NK-92 treated with Interleukin-12 subunit alpha and Interleukin-12 subunit beta, amount 100 ng/mL, for 24 hours (cell line): ENCODE measurements at places on chromosomes 2 and 18.

DNA sequence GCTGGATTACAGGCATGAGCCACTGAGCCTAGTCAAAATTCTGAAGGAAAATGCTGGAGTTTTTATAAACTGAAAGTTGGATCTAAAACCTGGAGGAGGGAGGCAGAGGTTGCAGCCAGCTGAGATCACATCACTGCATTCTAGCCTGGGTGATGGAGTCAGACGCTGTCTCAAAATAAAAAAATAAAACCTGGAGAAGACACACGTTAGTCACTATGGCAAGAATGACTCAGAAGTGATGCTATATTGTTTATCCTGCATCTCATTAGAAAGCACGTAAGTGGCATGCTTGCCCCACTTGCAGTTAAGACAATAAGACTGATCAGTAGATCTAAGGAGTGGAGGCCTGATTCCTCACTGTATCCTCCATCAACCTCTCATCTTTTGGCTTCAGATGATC is 106.6 kb upstream of the STON1 start:
- DNase-seq, result no peak

- DNase-seq, result no peak
Observed at GRCh38 chr2:27081984-27082772, 3.8 kb downstream of the EMILIN1 start.

GRCh38 chr2:65919550-65920188 is 487.3 kb upstream of the SPRED2 start:
- DNase-seq, result no peak

DNA sequence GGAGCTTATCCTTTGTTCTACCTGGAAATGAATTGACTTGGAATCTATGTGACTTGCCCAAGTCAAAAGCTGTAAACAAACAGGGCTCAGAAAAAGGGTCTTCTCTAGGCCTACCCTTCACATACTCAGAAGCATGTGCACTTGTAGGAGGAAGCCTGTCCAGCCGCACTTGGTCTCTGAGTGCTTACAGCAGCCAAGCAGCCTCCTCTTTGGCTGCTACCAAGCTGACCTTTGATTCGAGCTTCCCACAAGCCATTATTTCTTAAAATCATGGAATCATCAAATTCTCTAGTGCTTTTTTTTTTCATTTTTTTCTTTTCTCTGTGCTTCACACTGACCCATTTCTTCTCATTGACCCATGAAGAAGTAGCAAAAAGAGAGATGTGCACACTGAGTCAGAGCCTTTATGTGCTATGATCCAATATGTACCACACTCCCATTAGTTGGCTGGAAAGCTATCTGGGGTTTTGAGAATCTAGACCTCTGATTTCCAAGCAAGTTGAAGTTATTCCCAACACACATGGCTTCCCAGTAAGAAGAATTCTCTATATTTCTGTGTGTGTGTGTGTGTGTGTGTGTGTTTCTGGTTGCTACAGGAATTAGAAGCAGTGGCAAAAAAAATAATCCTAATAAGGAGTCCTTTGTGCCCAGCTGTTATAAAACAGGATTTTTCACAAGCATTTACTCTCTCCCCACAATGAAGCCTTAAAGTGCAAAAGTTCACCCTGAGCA is 550.3 kb upstream of the TNP1 start:
- DNase-seq, result no peak

- DNase-seq, result no peak
Observed at GRCh38 chr18:56207989-56208388, 430.4 kb downstream of the TXNL1 start.

DNA sequence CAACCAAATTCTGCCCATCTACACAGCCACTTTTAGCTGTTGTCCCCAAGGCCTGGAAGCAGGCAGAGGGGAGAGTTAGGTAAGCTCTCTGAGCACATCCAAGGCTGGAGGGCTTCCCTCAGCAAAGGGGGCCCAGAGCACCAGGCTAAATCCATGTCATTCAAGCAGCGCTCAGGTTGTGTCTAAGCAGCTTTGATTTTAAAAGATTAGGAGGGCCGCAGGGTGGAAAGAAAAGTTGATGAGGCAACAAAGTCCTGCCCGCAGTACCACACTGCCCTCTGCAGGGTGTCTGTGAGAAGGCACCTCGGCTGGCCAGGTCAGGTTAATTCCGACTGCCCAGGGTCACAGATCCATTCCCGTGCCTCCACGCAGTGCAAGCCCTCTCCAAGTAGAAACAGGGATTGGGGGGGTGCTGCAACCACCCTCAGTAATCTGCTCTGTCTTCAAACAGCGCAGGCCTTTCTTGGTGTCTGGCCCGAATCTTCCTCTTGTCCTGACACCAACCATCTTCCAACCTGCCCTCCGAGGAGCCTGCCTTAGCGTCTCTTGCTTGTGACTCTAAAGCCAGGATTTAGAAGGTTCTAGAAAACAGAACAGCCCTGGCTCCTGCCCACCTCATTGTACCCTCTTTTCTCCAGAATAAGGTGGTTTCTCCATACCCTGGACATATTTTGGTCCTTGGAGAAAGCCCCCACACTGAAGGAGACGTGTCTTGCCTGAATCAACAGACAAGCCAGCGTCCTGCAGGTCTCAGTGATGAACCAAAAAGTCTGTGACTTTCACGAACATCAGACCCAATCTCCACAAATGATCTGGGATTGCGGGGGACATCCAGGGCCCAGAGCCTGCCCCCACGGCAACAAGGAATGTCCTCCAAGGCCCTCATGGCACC is 289.2 kb downstream of the TNS1 start:
- peak; percentile 29 for DNase-seq
